ENCODE measurements at places on chromosomes 12 and 14. TPM values are rescaled to one million over a fixed set of nuclear protein-coding genes. Genes with fewer than 3 reads are reported as not detected.

DNA sequence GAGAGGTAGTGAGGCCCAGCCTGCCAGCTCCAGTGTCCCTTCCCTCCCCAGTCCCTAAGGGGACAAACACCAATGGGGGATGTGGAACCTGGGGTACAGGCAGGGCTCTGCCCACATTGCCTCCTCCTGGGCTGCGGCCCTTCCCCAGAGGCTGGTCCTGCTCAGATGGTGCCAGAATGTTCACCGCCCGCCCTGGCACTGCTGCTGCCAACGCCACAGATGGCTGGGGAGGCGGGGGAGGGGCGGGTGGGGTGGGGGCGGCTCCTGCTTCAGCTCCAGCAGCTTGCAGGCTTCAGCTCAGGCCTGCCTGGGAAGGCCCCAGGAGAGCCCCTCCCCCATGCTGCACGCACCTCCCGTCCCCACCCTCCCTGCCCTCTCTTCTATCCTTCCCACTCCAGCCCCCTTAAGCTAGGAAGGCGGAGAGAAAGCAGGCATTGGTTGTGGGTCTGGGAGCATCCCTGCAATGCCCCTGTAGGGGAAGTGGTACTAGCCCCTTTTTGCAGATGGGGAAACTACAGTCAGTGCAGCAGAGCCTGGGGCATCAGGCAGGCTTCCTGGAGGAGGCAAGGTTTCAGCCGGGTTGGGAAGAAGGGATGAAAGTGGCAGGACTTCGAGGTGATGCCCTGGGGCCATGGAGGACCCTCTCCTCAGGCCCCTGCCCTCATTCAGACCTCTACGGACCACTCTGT, 2.0 kb upstream of the BEGAIN start:
- no peak for DNase-seq
- H3K4me3 ChIP-seq, result no peak overlapping the region
- no peak overlapping the region for H3K27ac ChIP-seq

SLC4A8 gene
- 15.5 TPM for total RNA-seq

- peak overlapping the region; percentile 46 for H3K27ac ChIP-seq
- peaks cover 7% of the 10 kb centered on the region for H3K36me3 ChIP-seq
- no peak for DNase-seq
- peaks cover 2% of the 10 kb centered on the region for H3K27me3 ChIP-seq
Observed at GRCh38 chr12:119182701-119183493, 4.2 kb downstream of the HSPB8 start.

NPFF gene
- not detected for total RNA-seq

- peaks cover 30% of the 10 kb centered on the region for H3K36me3 ChIP-seq
- peaks cover 91% of the 10 kb centered on the region for H3K4me1 ChIP-seq
- H3K27me3 ChIP-seq, result no peaks in the 10 kb centered on the region
- H3K4me3 ChIP-seq, result peak overlapping the region; percentile 77
- peak overlapping the region; percentile 97 for H3K27ac ChIP-seq
- peak; percentile 80 for DNase-seq
Observed at GRCh38 chr12:93777254-93777653, 100.1 kb downstream of the CRADD start.

RPGRIP1 gene
- not detected for total RNA-seq

GRCh38 chr12:68755536-68756243, 9.7 kb downstream of the SLC35E3 start:
- peaks cover 38% of the 10 kb centered on the region for H3K36me3 ChIP-seq
- H3K4me1 ChIP-seq, result 0 out of 2 replicates have a peak, but pooled peaks cover 5% of the 10 kb centered on the region
- no peak overlapping the region for H3K4me3 ChIP-seq
- H3K27ac ChIP-seq, result no peak overlapping the region
- DNase-seq, result no peak

ATXN2 gene
- 73.3 TPM for total RNA-seq

GRCh38 chr14:73685328-73685727, 28.9 kb downstream of the PNMA1 start:
- peaks cover 14% of the 10 kb centered on the region for H3K36me3 ChIP-seq

SLC2A13 gene
- total RNA-seq, result 2.9 TPM

GRCh38 chr12:18581232-18581962, 156.4 kb downstream of the PLCZ1 start:
- H3K4me3 ChIP-seq, result no peak overlapping the region
- peaks cover 4% of the 10 kb centered on the region for H3K36me3 ChIP-seq
- H3K27ac ChIP-seq, result no peak overlapping the region
- DNase-seq, result no peak
- peaks cover 2% of the 10 kb centered on the region for H3K27me3 ChIP-seq

FOXN4 gene
- total RNA-seq, result not detected

- peak; percentile 50 for DNase-seq
- no peaks in the 10 kb centered on the region for H3K36me3 ChIP-seq
- peak overlapping the region; percentile 63 for H3K4me3 ChIP-seq
- peaks cover 15% of the 10 kb centered on the region for H3K4me1 ChIP-seq
- H3K27ac ChIP-seq, result no peak overlapping the region
- H3K27me3 ChIP-seq, result peaks cover 13% of the 10 kb centered on the region
Observed at GRCh38 chr14:103103461-103104388, 9.2 kb downstream of the EXOC3L4 start.

CLEC6A gene
- not detected for total RNA-seq

DNA sequence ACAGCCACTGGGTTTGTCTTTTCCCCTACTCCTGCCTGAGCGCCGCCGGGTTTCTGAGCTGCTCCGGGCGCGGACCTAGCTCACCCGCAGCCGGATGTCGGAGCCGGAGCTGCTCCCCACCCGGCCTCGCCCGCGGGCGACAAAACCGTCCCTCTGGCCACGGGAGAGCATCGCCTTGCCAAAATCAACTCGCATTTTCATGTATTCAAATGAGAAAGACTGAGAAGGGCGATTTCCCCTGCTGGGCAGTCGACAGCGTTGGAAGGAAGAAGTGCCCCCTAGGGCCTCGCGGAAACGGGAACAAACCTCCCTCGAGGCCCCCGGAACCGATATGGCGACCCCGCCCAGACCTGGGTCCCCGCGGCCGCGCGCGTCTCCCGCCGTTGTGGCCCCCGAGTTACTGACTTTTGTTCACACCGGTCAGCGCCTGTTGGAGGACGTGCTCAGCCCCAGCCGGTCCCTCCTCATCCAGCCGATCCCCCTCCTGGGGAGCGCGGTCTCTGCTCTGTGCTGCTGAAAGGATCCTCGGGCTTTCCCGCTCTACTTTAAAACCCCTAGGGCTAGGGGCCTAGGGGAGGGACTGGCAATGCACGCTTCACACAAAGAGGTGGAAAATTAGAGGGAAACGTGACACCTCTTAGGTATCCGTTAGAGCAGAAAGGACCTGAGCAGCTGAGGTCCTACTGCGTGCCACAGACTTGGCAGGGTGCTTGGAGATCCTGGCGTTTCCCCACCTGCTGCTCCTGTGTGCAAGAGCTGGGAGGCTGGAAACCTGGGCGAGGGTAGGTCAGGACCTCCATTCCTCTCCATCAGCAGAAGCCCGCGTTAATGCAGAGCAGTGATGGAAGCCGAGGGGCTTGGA, 4.3 kb downstream of the TTC6 start:
- peaks cover 37% of the 10 kb centered on the region for H3K4me1 ChIP-seq
- H3K27me3 ChIP-seq, result peaks cover 83% of the 10 kb centered on the region
- peaks cover 4% of the 10 kb centered on the region for H3K36me3 ChIP-seq
- no peak for DNase-seq
- peak overlapping the region; percentile 43 for H3K27ac ChIP-seq

DNA sequence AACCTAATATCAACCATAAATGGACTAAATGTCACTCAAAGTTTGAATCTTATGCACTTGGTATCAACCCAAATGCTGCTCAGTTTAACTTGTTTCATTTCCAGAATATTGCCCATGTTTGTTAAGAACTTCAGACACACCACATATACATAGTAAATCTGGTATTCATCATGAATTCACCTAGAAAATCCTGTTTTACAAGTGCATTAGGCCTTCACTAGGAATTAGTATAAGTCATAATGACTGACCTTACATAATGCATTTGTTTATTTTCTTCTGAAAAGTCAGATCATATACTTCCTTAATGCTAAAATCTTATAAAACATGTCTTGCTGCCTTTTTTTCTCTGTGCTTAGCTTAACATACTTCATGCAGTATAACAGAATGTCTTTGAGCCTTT, 66.1 kb downstream of the ABCD2 start:
- peaks cover 11% of the 10 kb centered on the region for H3K36me3 ChIP-seq
- no peak for DNase-seq
- H3K27ac ChIP-seq, result no peak overlapping the region
- H3K27me3 ChIP-seq, result no peaks in the 10 kb centered on the region
- no peaks in the 10 kb centered on the region for H3K4me1 ChIP-seq

DNA sequence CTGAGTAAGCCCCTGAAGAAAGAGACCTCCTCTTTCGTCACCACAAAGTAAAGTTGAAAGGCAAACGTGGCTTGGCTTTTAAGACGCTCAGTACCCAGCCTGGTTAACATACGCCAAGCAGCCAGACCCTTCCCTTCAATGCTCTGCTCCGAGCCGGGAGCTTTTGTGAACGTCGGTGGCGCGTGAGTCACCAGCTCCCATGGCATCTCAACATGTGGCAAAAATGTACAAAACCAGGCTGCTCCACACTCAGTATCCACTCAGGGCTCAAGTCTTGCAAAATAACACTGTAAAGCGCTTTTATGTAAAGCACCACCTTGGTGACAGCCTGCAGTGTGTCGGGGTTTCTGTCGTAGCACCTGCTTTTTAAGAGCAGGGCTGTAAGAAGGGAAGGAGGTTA, 89.0 kb downstream of the SETD3 start:
- DNase-seq, result peak; percentile 41
- peaks cover 28% of the 10 kb centered on the region for H3K4me1 ChIP-seq
- H3K27me3 ChIP-seq, result peaks cover 5% of the 10 kb centered on the region
- 0 out of 2 replicates have a peak, but pooled peaks cover 6% of the 10 kb centered on the region for H3K36me3 ChIP-seq
- peak overlapping the region; percentile 80 for H3K27ac ChIP-seq

- H3K4me3 ChIP-seq, result peak overlapping the region; percentile 30
- H3K27me3 ChIP-seq, result peaks cover 4% of the 10 kb centered on the region
- peaks cover 25% of the 10 kb centered on the region for H3K36me3 ChIP-seq
- peaks cover 91% of the 10 kb centered on the region for H3K4me1 ChIP-seq
- peak overlapping the region; percentile 80 for H3K27ac ChIP-seq
- peak; percentile 93 for DNase-seq
Observed at GRCh38 chr12:46386360-46386867, 13.8 kb upstream of the SLC38A2 start.

- H3K27me3 ChIP-seq, result no peaks in the 10 kb centered on the region
- H3K4me3 ChIP-seq, result no peak overlapping the region
- no peak for DNase-seq
Observed at GRCh38 chr12:30732954-30733637, 21.7 kb downstream of the CAPRIN2 start.
